ENCODE measurements at places on chromosomes 6 and 20. TPM values are rescaled to one million over a fixed set of nuclear protein-coding genes. Genes with fewer than 3 reads are reported as not detected.

DNA sequence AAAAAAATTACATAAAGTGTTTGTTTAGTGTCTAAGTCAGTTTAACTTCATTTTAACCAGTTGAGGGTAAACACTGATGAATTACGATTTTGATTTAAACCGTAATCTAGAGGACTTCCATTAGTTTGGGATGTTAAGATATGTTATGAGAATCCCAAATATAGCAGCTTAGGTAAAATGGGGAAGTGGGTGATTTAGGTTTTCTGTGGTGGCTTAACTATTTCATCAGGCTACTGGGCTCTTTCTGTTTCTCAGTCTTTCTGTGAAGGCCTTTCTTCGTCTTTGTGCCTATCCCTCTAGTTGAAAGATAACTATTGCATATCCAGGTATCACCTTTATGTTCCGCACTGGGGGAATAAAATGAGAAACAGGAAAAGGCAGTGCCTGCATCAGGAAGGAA is 27.9 kb downstream of the CENPW start:
- no peak for DNase-seq

The RPL10A gene
- total RNA-seq = 2,249 TPM

The MMUT gene
- 12.5 TPM for total RNA-seq

GRCh38 chr6:165580136-165580535 is 82.9 kb downstream of the PDE10A start:
- no peak for DNase-seq

DNA sequence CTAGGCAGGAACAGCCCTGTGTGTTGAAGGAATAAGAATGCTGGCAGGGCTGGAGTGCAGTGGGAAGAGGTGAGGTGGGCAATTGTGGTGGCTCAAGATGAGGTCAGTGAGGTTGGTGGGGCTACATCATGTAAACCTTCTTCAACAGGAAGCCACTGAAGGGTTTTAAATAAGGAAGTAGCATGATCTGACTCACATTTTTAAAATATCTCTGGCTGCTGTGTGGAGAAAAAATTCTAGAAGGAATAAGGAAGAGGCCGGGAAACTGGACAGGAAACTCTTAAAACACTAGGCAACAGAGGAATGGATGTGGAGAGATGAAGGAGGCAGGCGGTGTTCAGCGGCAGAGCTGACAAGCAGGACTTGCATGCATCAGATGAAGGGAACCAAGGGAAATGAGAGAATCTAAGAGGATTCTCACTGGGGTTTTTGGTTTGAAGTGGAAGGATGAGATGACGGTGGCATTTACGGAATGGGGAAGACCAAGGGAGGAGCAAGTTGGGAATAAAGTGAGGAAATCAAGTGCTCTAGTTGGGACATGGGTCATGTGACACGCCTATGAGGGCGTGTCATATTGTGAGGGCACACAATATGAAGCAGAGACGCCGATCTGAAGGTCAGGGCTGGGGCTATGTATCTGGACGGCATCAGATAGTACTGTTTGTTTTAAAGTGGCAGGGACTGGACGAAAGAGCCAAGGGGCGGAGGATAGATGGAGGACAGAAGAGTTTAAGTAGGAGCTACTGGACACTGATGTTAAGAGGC is 18.2 kb downstream of the TMEM242 start:
- no peak for DNase-seq

- DNase-seq = no peak
These were observed 243.3 kb downstream of the ADGRG6 start for GRCh38 chr6:142545147-142545546.

GRCh38 chr6:138814179-138814834 is 18.4 kb downstream of the ECT2L start:
- no peak for DNase-seq

DNA sequence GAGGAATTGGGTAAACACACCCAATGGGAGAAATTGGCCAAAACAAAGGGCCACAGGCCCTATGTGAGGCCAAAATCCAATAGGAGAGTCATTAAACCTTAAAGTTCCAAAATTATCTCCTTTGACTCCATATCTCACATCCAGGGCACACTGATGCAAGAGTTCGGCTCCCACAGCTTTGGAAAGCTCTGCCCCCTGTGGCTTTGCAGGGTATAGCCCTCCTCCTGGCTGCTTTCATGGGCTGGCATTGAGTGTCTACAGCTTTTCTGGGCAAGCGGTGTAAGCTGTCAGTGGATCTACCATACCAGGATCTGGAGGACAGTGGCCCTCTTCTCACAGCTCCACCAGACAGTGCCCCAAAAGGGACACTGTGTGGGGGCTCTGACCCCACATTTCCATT is 160.5 kb downstream of the ADGRG6 start:
- DNase-seq = no peak

The CLPSL1 gene
- total RNA-seq = not detected

DNA sequence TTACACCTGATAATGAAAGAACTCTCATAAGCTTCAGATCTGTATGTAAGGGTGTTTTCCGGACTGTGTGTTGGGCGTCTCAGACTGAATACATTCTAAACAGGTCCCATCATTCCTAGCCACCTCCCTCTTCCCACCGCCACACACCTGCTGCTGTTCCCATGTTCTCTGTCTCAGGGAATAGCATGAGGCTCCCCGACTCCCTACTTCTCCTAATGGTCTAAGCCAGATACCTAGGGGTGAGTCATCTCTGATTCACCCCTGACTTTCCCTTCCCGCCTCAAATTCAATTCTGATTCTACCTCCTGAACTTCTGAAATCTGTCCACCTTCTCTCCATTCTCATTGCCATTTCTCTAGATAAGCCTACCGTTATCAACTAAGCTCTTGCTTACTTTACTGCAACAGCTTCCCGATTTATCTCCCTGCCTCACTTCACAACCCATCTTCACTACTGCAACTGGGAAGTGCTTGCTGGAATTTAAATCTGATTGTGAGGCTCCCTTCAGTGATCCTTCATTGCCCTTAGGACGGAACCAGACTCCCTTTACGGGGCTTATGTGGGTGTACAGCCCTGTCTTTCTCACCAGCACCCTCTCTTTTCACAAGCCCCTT is 1.6 kb downstream of the TMEM14A start:
- no peak for DNase-seq

DNA sequence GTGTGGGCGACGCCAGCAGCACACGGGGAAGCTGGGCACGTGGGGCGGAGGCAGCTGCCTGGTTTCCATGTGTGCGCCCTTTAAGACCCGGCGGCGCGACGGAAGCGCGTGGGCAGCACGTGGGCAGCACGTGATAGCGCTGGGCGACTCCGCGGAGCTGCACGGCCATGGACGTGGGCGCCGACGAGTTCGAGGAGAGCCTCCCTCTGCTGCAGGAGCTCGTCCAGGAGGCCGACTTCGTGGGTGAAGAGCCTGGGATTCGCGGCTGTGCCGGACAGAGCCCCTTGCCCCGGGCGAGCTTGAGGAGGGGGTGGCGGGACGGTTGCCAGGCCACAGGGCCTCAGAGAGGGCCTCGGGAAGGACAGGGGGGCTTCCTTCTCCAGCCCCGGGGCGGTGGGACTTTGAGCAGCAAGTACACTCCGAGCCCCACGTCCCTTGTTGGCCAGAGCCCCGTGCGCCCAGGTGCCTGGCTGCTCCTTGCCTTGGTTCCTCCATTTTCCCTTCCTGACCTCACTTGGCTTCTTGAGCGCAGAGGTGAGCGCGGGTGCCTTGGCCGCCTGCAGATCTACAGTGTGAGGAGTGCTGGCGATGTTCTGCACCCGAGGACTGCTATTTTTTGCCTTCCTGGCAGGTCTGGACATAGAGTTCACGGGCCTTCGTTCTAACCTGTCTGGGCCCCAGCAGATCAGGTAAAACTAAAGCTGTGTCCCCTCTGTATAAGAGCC is at the start of gene PNLDC1:
TSS of gene PNLDC1 (plus strand) at position 136 of the 725 bp plus-strand sequence. CDS start at position 168, 32 bp downstream.
- DNase-seq = no peak

- no peak for DNase-seq
These were observed 129.4 kb upstream of the AFDN start for GRCh38 chr6:167697316-167697715.

The CEP85L gene
- 3.7 TPM for total RNA-seq

The RWDD2A gene
- total RNA-seq = 3.2 TPM

DNA sequence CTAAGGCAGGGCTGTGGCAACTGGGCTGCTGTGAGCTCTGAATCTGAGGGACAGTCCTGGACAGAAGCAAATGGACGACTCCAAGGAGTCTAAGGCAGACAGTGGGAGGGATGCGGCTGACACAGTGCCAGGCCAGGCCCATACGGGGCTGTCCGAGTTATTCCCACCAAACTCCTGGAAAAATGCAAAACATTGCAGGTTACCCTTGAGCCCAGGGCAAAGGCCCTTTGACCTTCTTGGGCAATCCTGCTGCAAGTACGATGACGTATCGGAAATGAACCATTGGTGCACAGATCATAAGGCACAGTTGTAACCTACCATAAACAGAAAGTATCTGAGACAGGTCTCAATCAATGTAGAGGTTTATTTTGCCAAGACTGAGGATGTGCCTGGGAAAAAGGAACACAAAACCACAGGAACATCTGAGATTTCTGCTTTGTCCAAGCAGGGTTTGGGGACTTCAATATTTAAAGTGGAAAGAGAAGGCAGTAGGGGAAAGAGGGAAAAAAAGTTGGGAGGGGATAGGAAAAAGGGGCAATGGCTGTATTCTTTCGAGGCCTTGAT is 118.9 kb downstream of the DACT2 start:
- DNase-seq = no peak

DNA sequence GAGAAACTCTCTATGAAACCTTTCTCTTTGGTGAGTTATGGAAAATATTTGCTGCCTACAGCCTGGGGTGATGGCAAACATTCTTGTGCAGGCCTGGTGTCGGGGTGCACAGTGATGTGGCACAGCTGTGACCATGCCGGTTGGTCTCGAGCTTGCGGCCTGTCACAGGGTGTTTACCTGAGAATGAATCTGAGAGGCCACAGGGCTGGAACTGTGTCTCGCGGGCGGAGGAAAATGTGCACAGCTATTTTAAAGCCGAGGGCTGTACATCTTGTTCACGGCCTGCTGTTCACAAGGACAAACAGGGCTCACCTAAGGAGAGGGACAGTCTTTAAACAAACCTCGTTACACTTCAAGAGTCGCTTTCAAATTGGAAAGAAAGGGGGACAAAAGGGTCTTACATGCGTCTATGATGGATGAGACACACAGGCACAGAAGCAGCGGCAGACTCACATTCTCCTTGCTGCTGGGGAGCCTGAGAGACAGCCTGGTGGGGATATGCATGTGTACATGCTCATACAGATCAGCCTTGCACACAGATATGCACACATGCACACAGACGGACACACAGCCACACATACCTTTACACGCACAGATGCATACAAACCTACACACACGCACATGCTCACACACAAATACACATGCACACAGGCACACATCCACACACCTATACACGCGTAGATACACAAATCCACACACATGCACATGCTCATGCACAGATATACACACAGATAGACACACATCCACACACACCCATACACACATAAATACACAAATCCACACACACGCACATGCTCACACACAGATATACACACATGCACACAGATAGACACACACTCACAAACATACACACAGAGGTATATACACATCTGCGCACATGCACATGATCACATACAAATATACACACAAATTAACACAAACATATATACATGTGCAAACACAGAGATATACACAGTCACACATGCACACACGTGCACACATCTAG is 69.6 kb upstream of the FOXA2 start:
- DNase-seq = no peak

The KCNQ5 gene
- 0.18 TPM for total RNA-seq

- peak; percentile 49 for DNase-seq
These were observed 154.9 kb downstream of the SOX4 start for GRCh38 chr6:21748343-21749056.

- peak; percentile 81 for DNase-seq
These were observed 1.3 kb upstream of the TAPBP start for GRCh38 chr6:33314943-33315792.

DNA sequence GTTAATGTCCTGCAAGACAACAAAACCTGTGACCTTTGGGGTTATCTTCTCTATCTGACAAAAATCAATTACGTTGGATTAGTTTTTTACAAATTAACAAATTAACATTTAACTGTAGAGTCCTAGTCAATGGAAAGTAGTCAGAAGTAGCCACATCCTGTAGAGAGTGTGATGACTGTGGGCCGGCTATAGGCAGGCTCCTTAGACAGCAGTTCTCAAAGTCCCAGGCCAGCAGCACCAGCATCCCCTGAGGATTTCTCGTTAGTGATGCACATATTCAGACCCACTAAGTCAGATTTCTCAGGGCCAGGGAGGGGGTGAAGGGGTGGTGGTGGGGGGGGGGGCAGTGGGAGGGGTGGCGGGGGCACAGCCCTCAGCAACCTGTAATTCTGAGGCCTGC is 37.2 kb downstream of the ZNF341 start:
- peak; percentile 43 for DNase-seq

DNA sequence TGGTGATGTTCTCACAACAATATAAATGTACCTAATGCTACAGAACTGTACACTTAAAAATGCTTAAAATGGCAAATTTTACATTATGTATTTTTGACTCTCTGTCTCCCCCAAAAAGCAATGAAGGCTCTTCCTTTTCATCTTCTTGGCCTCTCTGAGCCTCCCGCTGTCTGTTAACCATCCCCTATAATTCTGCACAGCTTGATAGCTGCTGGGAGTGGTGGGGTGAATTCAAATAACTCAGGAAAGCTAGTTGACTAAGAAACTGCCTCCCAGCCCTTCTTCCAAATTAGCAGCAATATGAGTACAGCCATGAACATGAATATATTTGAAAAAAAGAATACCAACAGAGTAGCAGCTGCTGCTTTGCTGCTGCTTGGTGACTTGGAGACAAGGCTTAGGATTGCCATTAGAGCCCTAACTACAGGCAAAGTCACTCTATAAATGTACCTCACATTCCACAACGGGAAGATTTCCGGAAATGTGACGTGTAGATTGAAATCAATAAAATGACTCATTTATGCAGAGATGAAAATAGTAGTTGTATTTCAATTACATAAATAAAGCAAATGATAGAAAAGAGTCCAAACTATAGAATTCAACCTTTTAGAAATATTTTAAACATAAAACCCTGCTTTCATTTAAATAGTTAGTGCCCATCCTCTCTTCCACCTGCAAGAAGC is 200.1 kb upstream of the HEY2 start:
- DNase-seq = peak; percentile 53

DNA sequence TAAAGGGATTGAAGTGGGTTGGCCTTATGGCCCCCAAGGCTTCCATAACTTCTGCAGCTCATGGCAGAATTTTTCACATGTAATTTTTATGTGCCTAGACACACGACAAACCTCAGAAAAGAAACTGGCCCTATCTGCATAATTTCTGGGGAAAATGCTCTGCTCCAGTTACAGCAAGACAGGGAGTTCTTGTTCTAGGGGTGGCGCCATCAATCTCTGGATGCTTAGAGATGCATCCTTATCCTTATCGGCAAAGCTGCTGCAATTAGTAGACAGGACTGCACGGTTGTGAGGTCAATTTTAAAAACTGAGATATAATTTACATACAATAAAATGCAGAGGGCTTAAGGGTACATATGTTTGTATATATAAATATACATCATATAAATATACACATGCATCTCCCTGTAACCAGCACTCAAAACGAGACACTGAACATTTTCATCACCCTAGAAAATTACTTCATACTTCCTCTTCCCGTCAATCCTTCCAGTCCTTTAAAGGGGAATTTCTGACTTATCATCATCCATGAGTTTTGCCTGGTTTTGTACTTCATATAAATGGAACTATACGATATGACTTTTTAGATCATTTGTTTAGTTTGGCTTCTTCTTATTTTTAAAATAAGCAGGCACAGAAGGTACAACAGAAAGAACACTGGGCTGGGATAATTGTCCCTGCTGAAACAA is 10.2 kb downstream of the ELMO2 start:
- no peak for DNase-seq

GRCh38 chr20:40144581-40144980 is 544.5 kb downstream of the MAFB start:
- no peak for DNase-seq
